GM06990 (cell line): ENCODE measurements at places on chromosomes 5 and 9.

DNA sequence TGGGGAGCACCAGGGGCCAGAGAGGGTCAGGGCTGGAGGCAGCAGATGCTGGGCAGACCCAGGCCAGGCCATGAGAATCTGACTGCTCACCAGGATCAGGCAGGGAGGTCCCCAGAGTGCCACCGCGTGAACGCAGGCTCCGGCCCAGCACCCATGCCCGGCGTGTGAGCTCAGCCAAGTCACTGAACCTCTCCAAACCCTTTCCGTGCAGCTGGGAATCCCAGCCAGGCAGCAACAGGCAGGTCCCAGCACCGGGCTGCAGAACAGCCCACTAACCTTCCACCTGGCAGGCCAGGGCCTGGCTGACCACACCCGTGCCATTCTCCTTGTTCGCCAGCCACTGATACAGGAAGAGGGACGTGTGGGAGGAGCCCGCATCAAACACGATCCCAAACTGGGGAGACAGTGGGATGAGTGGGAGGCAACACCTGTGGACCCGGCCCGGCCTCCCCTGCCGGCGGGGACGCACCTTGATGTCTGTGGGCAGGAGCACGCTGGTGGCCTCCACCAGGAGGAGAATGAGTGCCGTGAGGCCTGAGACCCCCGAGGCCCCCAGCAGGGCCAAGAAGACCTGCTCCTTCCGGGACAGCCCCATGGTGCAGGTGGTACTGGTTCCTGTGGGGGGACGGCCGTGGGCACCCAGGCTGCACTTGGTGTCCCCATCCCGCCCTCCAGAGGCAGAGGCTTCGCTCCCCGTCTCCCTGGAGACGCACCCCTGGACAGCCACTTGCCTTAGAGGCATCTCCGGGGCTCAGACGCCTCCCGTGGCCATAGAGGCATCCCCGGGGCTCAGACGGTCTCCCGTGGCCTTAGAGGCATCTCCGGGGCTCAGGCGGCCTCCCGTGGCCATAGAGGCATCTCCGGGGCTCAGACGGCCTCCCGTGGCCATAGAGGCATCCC is 3.2 kb downstream of the ENTPD8 start:
- no peak for DNase-seq

- no peak for DNase-seq
These were observed 3.1 kb downstream of the KLF9 start for GRCh38 chr9:70411121-70411929.

GRCh38 chr9:108073823-108074222 is 584.3 kb upstream of the KLF4 start:
- no peak for DNase-seq

GRCh38 chr9:107681988-107682387 is 192.4 kb upstream of the KLF4 start:
- DNase-seq: no peak

- no peak for DNase-seq
These were observed 155.4 kb downstream of the FSTL4 start for GRCh38 chr5:133456933-133457402.

- DNase-seq: no peak
These were observed 1124.2 kb upstream of the WWC1 start for GRCh38 chr5:167167191-167167795.
